ENCODE measurements at places on chromosomes 6 and 20.

- no peak for DNase-seq
Measured at GRCh38 chr6:44701637-44702101, 314.2 kb downstream of the CDC5L start.

DNA sequence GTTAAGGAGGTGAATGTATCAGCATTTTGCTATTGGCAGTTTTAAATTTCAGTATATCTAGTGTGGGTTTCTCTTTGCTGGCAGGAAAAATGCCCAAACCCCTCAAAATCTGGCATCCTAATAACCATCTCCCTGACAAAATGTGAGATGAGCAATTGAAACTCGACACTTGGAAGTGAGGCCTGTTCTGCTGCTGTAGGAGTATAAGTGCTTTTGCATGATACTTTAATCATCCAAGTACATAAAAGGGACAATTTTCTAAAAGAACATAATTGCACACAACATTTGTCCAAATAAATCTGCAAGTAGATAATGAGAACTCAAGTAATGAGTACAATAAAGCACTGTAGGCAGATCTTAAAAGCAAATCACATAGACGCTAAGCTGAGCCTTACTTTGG lies 36.5 kb downstream of the LAMP5 start:
- no peak for DNase-seq

- peak; percentile 14 for DNase-seq
Measured at GRCh38 chr20:43669332-43669731, 2.4 kb downstream of the MYBL2 start.

DNA sequence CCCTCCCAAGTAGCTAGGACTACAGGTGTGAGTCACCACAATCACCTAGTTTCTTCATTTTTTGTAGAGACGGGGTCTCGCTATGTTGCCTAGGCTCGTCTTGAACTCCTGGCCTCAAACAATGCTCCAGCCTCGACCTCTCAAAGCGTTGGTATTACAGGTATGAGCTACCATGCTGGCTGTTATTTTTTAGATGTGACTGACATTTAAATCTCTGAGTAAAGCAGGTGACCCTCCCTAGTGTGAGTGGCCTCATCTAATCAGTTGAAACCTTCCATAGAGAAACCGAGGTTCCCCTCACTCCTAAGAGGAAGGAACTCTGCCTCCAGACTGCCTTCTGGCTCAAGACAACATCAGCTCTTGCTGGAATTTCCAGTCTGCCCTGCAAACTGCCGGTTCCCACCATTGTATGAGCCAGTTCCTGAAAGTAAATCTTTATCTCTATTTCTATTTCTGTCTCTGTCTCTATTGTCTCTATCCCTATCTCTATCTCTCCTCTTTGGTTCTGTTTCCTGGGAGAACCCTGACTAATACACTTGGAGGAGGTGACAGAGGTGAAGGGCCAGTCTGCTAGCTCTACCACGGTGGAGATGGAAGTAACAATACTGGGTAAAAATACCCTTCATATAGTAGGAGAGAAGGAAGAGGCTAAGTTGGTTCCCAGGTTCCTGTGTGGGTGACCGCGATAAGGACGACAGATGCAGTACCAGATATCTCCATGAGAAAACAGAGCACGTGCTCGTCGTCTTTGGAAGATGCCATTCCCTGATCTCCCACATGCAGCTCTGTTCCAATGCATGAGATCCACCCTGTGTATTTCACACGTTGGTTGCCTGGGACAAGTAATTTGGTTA lies 81.0 kb downstream of the MYB start:
- no peak for DNase-seq

DNA sequence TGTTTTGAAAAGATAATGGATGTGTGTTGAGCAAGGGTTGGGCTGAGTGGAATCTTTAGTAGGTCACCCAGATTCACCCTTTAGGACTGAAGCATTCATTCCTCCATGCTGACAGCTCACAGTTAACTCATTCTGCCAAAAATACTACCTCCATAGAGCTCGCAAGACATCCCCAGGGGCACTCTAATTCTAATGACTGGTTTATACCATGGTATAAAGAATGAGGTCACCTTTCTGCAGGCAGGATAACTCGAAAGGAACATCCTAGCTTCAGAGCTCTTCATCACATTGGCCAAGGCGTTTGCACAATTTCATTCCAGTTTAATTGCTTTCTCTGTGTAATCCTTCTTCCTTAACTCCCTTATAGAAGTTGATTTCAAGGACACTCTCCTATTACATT lies 1257.2 kb upstream of the EYS start:
- DNase-seq, result no peak
